ENCODE measurements at places on chromosomes 5 and 9.

DNA sequence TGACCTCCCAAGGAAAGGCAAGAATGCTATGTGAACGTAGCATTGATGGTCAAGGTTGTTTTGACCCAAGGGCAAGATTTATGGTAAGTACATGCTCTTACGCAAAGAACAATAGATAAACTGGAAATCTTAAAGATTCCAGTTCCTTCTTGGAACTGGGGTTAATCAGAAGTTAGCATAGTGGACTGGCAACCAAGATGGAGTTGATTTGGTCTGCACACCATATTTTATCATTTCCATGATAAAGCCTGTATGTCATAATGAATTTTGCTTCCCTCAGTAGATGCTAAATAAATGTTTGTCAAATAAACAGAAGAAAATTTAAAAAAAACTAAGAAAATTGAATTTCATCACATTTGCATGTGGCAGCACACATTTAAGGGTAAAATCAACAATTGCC lies 242.4 kb upstream of the MEF2C start:
- no peak for DNase-seq

DNA sequence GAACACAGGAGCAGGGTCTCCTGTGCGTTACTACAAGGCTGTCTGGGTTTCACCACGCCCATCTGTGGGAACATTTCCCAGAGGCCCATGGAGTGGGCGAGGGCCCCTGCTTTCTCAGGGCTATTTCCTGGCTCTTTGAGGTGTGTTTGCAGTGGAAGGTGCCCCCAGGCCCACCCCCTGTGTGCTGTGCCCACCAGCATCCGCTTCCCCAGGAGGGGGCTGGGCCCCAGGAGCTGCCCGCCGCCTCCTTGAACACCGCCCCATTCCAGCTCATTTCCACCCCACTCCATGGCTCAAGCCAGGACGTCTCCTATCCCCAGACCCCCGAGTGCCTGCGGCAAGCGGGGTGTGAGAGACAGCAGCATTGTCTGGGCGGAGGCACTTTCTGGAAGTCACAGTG lies 70.5 kb downstream of the NEK6 start:
- DNase-seq, result no peak

DNA sequence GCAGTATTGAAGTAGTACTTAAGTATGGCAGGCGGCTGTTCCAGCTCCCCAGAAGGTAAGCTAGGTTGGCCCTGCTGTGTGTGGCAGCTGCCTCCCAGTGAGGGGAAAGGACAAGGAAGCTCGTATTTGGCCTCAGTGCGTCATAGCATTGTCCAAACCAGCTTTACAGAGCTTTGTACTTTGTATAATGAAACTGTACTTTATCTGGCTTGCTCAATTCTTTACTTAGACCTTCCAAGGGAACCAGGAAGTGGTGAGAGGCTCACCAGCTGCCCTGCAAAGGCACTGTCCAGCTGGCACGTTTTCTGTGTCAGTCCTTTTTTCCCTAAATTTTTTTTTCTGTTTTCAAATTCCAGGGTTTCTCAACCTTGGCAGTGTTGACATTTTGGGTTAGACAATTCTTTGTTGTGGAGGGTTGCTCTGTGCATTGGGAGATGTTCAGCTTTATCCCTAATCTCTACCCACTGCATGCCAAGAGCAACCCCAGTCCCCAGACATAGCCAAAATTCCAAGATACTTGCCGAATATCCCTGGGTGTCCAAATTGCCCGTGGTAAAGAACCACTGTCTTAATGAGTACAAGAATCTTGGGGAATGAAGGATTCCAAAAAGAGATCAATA lies 474.5 kb downstream of the LRRC70 start:
- DNase-seq, result no peak

DNA sequence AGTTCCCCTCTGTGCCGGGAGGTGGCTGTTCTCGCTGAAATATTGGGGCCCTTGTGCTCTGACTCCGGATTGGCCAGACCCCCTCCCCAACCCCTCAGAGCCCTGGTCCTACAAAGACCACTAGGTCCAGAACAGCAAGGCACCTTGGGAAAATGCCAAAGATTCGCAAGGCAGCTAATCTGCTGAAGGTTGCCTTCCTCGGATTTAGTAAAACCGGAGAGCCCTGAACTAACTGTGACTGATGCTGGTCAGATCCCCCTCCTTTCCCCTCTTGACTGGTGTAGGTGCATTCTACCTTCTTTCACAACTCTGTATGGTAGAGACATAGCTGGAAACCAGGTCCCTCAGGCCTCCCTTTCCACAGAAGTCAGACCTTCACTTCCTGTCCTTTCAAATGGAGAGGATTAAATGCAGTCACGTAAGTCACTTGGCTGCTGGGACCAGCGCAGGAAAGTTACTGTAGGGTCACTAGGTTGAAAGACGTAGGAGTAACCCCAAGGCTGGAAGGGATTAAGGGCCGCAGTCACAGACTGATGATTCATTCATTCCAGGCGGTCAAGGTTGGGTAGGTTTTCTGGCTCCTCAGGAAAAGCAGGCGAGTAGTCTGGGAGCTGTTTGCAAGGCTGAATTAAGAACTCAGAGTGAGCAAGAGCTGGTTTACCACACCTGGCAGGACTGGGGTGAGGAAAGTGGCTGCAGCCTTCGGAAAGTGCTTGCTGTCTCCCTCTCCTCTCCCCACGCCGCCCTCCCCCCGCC lies 5.3 kb downstream of the BARX1 start:
- DNase-seq, result peak; percentile 77

GRCh38 chr5:158700231-158701006 lies 399.3 kb downstream of the EBF1 start:
- DNase-seq, result peak; percentile 92

GRCh38 chr9:121246821-121247561 lies 21.0 kb upstream of the GSN start:
- peak; percentile 62 for DNase-seq

Measured in fibroblast of gingiva (primary cell).